ENCODE measurements at places on chromosomes 1 and 21.

- peak; percentile 94 for DNase-seq
Measured at GRCh38 chr1:3624200-3625136, at the start of gene TPRG1L. Gene TPRG1L (plus strand): TSS chr1:3625015. CDS start chr1:3625073, 58 bp downstream.

DNA sequence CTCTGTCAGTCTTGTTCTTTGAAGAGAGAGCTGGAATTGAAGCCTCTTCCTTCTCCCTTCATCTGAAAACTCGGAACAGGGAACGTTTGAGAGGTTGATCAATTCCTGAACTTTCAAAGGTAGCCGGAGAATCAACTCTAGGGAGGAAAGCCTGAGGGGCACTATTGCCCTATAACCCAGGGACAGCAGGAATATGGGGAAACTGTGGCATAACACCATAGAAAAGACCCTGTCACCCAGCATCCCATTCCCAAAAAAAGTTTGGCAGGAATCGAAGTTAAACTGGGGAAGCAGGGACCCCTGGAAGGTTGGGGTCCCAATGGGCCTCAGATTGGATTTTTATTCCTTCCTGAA, 5.1 kb upstream of the NHLH1 start:
- DNase-seq: no peak

- DNase-seq: no peak
Measured at GRCh38 chr1:177011508-177011907, 153.0 kb downstream of the ASTN1 start.

- no peak for DNase-seq
Measured at GRCh38 chr1:239805042-239805441, 286.6 kb upstream of the FMN2 start.

DNA sequence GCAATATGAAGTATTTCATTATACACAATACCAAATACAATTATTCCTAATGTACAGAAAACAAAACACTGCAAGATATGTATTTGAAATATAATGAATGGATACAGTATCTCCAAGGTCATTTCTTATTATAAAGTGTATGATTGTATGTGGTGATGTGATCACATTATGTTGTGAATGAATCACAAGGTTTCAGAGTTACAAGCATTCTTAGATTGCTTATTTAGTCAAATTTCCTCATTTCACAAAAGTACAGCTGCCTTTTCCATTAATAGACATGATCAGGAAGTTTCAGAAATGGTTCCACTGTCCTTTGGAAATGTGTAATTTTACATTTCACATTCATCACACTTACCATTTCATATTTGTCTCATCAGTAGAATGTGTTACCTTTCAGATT, 28.3 kb upstream of the NEK7 start:
- no peak for DNase-seq

DNA sequence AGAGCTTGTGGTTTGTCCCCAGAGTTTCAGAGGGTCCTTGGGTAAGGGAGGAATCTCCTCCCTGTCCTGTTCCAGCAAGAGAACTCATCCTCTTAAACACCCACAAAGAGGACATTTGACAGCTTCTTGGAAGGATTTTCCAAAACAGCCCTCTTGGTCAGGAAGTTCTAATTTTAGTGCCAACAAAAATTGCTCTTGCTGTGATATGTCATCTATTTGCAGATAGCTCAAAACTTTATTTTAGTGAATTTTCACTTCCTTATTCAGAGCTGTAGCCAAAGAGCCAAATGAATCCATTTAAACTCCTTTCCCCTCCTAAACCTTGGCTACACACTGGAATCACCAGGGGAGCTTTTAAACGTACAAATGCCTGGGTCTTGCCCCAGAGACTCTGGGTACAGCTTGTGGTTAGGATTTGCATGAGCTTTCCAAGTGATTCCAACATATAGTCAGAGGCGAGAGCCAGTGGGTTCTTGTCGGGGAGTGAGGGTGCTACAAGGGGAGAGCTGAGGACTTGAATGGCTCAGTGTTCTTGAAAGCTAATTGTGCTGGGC, 11.8 kb upstream of the RASSF5 start:
- no peak for DNase-seq

DNA sequence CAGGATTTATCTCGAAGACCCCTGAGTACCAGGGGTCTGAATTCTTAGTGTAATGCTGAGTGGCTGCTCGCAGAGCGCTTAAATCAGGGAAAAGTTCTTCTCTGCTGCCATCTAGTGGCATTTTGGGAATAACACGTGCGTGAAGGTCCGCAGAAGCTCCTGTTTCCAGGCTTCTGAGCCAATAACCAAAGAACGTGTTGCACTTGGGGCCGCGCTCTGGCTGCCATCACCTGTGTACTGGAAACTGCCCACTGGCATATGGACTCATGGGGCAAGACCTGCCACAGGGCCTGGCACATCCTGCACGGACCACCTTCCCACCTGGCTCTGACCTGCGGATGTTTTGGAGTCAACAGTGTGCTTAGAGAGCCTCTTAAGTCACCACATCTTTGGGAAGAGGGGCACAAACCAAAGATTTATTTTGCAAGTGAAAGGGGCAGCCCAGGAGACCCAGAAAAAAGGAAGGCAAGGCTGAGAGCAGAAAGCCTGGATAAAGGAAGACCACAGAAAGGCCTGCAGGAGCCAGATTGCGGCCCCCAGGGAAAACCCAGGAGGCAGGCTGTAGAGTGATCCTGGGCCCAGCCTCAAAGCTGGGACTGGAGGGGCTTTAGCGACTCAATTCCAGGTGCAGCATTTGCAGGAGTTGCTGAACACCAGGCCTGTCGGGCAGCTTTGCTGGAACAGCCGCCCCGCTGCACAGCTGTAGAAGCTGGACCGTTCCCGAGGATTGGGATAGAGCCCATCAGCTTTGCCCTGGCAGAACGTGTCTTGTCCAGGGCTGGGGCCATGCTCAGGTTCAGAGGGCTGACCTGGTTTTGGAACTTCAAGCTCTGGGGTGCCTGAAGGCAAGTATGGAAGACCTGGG, 13.0 kb downstream of the CHIT1 start:
- no peak for DNase-seq

DNA sequence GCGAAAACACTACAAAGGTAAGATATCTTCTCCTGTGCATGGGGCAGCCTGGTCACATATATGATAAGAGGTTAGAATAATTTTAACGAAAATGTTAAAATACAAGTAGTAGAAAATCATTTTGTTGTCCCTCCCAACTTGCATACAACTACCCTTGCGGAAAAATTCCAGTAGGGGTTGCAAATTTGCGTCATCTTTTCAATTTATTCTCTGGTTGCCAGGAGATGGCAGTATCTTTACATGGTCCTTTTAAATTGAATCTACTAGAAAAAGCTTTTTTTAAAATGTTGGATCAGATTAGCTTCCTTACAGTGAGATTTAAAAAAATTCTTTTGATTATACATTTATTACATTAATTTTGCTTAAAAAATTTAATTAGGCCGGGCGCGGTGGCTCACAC, 10.9 kb downstream of the S100PBP start:
- DNase-seq: no peak

GRCh38 chr1:108209456-108210108, 9.4 kb upstream of the SLC25A24 start:
- no peak for DNase-seq

- no peak for DNase-seq
Measured at GRCh38 chr1:72827278-72827677, 544.9 kb upstream of the NEGR1 start.

Measured in thoracic aorta (tissue), 2 donors.